Type B pancreatic cell (in vitro differentiated cells): ENCODE measurements at places on chromosomes 5 and 9.

DNA sequence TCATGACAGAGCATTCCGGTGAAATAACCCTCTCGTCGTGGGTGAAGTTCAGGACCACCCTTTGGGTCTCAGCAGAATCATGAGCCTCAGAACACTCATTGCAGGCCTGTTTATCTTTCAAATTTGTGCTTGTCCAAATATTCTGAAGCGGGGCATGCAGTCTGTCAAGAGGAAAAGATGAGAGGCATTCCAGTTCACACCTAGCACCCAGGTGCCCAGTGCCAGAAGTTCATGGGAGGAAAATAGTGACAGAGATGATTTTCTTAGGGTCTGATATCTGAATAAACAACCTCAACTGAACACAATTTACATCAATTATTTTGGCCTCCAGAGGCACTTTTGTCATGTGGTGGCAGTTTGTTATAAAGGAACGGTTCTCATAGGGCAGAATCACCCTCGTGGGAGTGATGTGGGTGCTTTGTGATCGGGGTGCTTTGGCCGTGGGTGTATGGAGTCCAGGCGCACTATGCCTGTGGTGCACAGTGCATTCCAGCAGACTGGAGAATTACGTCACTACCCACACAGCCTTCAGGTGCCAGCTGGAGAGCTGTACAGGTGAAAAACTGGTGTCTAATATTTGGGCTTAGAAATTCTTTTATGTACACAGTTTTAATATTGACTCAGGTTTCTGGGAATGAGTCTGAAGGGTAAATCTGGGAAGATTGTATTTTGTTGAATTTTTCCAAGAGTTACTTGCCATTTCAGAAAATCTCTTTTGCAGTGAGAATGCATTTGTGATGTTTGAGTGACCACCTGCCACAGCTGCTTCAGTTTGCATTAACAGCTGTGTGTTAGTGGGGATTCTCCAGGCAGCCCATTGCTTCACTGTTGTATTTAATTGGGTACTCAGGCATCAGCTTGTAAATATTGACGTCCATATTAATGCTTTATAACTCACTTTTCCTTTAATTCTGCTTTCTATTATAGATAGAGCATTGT lies 289.3 kb downstream of the FANCC start:
- no peak for DNase-seq

DNA sequence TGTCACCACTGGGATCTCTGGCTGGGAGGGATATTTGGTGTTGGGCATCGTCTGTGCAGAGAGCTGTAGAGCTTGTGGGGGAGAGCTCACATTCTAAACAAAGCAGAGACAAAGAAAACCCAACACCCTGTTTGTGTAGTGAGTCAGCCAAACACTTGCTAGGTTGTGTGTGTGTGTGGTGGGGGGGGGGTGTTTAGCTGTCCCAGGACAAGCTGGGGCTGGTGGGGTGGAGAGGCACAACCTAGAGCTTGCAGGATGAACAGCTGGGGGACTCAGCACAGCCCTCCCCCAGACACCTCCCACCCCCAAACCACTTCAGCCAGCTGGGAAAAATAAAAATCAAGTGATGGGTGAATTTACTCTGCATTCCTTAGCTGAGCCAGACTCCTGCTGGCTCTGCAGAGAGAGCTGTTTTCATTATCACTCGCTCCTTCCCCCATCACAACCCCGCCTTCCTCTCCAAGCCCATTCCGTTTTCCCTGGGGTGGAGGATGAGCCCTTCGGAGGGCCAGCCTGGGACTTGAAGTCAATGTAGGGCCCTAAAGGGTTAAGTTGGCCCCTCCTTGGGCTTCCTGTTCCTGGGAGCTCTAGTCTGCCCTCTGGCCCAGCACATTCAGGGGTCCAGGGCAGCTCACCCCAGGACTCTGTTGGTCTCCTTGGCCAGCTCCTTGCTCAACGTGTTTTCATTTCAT lies 2.6 kb downstream of the OLFML2A start:
- peak; percentile 57 for DNase-seq

DNA sequence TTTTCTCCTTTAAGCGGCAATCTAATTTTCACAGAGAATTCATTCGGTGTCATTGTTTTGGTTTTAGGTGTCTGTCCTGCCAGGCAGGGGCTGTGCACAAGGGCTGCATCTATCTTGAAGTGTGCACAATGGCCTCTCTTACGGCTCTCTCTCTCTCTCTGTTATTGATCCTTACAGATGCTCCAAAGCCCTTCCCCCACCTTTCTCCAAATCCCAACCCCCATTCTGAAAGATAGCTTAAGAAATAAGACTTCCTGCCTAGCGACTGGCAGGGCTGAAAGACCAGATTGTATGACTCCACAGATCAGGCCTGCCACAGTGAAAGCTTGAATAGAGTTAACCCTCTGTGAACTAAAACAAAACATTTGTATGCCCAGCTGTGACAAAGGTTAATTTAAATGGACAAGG lies 86.5 kb upstream of the NR5A1 start:
- DNase-seq = no peak

DNA sequence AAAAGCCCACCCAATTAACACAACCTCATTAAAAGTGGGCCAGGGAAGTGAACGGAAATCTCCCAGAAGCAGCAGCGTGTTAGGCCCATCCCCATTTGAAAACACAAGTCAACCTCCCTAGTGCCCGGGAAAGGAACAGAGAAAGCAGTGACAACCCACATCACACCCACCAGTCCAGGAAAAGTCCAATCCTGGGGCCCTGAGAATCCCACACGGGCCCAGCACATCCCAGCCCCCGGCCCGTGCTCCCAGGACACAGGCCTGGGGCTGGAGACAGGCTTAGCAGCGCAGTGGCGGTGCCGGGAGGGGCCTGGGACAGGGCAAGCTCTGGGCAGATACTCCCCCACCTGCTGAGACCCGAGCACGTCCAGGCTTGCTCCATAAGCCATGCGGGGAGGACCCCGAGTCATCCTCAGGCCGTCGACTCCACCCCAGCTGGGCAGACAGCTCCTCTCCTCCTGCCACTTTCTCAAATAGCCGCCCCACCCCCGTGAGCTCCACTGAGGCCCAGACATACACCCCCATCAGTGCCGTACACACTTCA lies 101.0 kb downstream of the KCNT1 start:
- DNase-seq = no peak

- no peak for DNase-seq
Observed at GRCh38 chr9:80922544-80922943, 766.8 kb downstream of the TLE1 start.

GRCh38 chr5:83528439-83528769 lies 56.9 kb downstream of the VCAN start:
- DNase-seq = no peak

DNA sequence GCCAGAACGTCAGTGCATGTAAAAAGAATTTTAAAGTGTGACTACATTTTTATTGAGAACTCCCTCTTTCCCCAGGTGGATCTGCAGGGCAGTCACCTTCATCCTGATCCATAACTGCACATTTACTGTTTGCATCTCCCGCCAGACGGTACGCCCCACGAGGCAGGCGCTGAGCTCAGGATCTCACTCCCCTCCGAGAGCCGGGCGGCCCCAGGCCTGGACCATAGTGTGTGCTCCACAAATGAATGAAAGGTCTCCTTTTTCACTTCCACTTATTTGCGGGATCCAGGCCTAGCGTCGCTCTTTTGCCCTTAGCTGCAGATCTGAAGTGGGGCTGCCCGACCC lies 378 bp downstream of the DROSHA start:
- no peak for DNase-seq
